ENCODE measurements at places on chromosomes 7 and 10.

DNA sequence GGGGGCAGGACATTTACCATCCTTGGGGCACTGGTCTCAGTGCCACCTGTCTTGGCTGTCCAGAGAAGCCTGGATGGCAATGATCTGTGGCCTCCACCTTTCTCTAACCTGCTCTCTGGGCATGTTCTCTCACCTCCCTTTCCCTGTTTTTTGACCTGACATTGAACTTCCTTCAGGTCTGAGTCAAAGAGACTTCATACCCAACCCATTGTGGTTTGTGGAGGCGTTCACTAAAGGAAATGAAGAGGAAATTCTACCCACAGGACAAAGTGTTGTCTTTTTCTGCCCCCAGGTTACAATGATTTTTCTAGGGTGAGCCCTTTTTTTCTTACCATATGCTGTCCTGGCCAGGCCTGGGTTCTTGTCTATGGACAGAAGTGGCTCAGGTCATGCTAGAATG, 76.6 kb downstream of the CYP26A1 start:
- DNase-seq: no peak

- DNase-seq: no peak
Measured at GRCh38 chr7:38950309-38950708, 27.4 kb upstream of the POU6F2 start.

- no peak for DNase-seq
Measured at GRCh38 chr7:49839863-49840645, 66.6 kb downstream of the VWC2 start.

DNA sequence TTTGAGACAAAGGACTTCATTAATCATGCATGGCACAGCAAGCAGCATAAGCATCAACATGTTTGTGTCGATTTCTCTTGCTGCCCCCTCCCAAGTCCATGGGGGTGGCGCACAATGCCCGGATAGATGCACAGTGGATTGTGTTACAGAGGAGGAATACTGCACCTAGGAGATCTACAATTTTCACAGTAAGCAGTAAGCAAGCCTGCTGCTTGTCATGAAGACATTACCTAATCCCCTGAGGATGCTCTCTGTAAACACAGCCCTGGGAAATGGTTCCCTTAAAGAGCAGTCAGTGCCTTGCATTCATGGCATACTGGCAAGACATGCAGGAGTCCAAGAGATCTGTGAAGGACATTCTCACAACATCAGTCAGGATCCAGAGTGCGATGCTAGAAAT, 137.7 kb downstream of the ETV1 start:
- DNase-seq: no peak

DNA sequence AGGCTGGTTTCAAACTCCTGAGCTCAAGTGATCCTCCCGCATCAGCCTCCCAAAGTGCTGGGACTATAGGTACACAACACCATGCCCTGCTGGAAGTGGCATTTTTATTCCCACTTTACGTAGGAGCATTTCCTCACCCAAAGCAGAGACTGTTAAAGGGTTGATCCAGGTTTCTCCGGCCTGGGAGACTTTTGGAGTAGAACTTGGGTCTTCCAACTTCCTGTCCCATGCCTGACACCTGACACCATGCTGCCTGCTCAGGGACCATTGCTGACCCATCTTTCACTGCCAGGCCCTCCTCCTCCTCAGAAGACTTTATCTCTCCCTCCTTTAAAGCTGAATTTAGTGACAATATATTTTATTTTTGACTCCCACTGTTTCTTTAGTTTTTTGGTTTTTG, 302.0 kb upstream of the LYZL1 start:
- DNase-seq: no peak

- DNase-seq: no peak
Measured at GRCh38 chr10:86665868-86666267, 2.4 kb upstream of the LDB3 start.

DNA sequence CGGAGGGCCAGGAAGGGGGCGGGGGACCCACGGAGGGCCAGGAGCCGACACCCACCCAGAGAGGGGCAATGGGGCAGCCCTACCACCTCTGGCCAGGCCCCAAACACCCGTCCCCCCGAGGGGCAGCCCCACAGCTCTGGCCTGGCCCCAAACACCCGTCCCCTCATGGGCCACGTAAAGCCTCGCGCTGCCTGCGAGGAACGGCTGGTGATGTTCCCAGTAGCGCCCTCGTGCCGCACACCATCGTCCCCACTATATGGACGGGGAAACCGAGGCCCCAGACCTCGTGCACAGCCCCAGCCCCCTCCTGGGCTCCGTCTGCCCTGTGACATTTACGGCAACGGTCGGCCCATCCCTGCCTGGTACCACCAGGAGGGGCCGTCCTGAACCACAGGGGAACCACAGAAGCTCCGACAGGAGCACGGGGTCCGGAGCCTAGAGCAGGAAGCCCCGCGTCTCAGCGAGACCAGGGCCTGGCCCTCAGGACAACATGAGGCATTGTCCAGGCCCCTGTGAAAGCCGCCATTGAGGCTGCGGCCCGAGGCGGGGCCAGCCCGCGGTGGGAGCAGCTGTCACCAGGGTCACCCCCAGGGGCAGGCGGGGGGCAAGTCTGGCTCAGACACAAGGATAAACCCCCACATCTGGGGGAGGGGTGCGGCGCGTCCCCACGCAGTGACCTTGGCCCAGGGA, 35.6 kb downstream of the GET4 start:
- DNase-seq: no peak

DNA sequence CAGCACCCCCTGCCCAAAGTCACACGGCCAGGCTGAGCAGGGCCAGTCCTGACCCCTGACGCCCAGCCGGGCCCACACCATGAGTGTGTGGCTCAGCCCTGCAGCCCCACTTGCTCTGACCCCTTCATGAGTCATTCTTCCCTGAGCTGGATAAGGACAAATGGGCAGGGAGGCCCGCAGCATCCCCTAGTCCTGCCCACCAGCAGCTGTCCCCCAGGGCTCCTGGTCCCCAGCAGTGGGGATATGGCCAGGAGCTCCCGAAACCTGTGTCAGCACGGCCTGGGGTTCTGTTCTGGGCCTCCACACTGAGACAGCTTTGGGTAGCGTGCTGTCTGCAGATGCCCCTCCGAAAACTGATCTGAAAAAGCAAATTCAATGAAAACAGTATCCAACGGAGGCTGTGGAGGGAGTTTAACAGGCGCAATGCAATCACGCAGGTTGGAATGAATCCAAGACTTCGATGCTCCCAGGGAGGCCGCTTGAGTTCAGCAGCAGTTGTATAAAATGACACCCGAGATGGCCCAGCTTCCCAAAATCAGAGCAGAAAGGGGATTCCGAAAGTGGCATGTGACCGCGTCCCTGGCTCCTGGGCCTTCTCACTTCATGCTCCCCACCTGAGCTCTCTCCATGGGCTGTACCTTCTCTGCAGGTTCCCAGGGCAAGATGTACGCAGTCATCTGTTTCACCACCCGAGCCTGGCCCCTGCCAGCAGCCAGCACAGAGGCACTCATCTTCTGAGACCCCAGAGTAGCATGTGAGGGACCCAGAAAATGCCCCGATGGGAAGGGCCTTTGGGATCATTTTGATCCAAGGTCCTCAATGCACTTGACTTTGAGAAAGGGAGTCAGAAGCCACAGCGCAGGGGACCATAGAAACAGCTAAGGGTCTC, 214.1 kb downstream of the USP6NL start:
- no peak for DNase-seq

All from activated naive CD4-positive, alpha-beta T cell treated with anti-CD3 and anti-CD28 coated beads, Interleukin-2, amount 50 U/mL, for 16 hours (primary cell).